ENCODE measurements at places on chromosomes 3 and 15. TPM values are rescaled to one million over a fixed set of nuclear protein-coding genes. Genes with fewer than 3 reads are reported as not detected.

DNA sequence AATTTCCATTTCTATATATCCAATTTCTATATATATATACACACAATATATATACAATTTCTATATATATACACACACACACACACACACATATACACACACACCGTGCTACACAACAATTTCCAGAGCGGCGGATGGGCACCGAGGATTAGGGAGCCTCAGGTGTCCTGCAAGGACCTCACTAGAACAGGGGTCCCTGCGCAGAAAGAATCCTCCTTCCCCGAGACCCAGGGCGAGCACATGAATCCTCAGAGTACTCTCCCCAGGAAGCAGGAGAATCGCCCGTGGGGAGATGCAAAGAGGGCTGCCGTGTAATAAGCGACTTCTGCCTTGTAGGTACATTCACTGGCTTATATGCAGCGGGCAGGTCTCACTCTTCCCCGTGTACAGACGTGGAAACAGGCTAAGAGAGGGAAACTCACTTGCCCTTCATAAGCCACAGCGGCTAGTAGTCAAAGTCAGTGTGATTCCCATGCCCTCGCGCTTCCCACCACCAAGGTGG, 467 bp downstream of the PIF1 start:
- DNase-seq = no peak

DNA sequence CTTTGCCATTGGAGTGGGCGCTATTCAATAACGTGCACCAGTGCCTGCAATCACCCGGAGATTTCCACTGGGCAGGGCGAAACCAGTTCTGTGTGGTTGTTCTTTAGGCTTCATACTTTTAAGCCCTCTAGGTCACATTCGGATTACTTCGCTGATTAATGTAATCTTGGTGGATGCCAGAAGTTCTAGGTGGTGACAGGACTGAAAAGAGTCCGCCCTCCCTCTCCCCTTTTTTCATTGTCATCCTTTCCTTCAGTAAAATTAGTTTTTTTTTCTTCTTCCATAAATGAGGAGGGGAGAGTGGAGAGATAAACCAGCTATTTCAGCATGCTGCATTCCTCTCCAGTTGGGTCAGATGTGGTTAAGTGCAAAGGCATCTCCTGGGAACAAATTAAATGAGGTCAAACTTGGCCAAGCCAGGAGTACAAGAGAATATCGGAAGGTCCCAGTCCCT, 2.3 kb upstream of the SLC2A2 start:
- no peak for DNase-seq

- peak; percentile 22 for DNase-seq
Observed at GRCh38 chr15:60299452-60300047, 98.2 kb downstream of the ANXA2 start.

GRCh38 chr3:42839616-42840015, 30.4 kb downstream of the ACKR2 start:
- DNase-seq = peak; percentile 65

- DNase-seq = no peak
Observed at GRCh38 chr3:49327485-49327884, 12.4 kb downstream of the USP4 start.

GRCh38 chr3:133547432-133548041, 25.9 kb upstream of the CDV3 start:
- DNase-seq = no peak

The SLC28A1 gene
- polyA plus RNA-seq = 7.5 TPM

The MCF2L2 gene
- 1.7 TPM for polyA plus RNA-seq

The GPR149 gene
- not detected for polyA plus RNA-seq
